Suppressor macrophage treated with lipopolysaccharide for 4 hours (primary cell): ENCODE measurements at places on chromosomes 16 and 17.

DNA sequence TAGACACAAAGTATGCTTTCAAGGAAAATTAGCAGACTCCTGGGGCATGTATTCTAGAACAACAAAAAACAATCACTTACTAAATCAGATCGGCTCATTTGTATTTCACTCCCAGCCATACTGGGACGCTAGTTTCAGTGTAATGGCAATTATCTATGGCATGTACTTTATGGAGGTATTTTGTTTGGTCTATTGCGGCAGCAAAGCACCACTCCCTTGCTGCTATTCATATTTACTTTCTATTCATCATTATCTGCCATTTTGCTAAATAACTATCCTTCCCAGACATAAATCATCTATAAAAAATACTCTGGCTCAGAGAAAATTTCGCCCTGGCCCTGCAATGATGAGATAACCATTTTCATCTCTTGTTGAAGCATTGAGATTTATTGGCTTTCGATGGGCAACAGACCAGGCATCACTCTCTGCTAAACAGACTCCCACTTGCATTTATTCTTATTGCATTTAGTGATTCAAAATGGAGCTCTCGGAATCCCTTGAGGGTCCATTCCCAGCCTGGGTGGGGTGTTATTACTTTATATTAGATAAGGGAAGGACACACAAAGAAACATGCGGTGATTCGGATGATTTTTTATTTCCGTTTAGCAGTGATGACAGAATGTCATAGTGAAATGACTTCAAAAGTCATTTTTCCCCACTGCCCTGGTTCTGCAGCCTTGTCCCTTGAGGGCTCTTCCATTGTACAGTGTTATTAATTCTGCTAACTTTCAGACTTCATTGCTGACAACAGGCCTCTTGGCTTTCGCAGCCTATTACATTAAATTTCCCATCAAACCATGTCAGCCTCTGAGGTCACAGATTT, 225.8 kb downstream of the IRX3 start:
- no peak for DNase-seq

DNA sequence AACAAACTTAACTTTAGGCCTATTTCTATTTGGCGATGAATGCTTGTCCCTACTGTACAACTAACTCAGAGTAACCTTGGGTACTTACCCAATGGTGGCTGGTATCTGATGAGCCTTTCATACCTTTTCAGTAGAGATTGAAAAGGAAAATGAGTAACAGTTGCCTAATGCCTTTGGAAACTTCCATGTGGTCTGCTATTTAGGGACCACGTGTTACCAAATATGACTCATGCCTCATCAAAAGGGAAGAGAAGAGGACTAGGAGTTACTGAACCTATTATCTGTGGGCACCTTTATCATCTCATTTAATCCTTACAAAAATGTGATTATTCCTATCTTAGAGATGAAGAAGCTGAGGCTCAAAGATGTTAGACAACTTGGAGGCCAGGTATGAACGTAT, 8.1 kb downstream of the MYOCD start:
- DNase-seq = no peak

- DNase-seq = no peak
These were observed 7.7 kb downstream of the ST6GALNAC1 start for GRCh38 chr17:76635659-76636360.

DNA sequence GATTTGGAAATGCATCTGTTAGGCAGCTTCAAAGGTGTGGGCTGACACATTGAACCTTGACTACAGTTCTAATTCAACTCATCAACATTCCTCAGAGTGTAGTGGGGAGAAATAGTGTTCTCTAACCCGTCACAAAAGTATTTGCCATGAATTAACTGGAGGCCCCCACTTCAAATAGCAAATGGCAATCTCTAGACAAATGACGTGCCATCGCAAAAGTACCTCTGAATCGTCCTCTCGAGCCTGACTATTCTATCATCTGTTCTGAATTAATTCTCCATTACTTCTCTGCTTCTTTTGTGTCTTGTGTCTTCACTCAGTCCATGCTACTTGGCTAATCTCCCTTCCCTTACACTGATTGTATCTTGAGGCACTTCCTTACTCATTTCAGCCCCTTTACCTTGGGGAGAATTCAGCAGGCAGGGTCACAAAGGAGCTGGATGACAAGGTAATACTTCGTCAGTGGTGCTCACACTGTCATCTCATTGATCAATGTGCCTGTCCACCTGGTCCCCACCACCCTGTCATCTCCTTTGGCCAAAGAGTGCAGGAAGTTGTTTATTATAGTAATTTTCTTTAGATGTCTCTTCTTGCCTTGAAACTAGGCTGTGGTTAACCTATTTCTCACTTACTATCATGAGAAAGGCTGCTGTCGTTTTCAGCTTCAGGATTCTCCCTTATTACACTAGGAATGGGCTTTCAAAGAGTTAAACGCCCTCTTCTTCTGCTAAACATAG, 108.4 kb downstream of the SYCE1L start:
- no peak for DNase-seq

- DNase-seq = no peak
These were observed 30.4 kb upstream of the FOXK2 start for GRCh38 chr17:82489117-82489516.
